D721Med (cell line): ENCODE measurements at places on chromosomes 16 and 17.
A peak's percentile ranks its signal among the peaks of the same experiment; 100 is the strongest.

DNA sequence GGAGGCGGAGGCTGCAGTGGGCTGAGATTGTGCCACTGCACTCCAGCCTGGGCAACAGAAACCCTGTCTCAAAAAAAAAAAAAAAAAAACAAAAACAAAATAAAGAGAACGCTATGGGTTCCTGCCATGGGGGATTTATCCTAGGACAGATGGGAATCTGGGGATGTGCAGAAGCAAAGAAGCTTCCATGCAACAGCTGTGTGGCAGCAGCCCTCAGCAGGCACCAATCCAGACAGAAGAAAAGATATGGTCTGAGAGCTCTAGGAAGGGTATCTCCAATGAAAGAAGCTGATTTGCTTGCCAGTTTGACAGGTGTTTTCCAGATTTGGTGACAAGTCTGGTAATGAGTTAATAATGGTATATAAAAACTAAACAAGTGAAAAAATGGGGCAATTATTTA is 11.6 kb downstream of the MYO19 start:
- DNase-seq, result no peak

GRCh38 chr17:49223517-49224197 is 6.9 kb downstream of the PHOSPHO1 start:
- DNase-seq, result no peak

GRCh38 chr17:7293159-7293558 is 1.3 kb downstream of the YBX2 start:
- DNase-seq, result peak; percentile 6

DNA sequence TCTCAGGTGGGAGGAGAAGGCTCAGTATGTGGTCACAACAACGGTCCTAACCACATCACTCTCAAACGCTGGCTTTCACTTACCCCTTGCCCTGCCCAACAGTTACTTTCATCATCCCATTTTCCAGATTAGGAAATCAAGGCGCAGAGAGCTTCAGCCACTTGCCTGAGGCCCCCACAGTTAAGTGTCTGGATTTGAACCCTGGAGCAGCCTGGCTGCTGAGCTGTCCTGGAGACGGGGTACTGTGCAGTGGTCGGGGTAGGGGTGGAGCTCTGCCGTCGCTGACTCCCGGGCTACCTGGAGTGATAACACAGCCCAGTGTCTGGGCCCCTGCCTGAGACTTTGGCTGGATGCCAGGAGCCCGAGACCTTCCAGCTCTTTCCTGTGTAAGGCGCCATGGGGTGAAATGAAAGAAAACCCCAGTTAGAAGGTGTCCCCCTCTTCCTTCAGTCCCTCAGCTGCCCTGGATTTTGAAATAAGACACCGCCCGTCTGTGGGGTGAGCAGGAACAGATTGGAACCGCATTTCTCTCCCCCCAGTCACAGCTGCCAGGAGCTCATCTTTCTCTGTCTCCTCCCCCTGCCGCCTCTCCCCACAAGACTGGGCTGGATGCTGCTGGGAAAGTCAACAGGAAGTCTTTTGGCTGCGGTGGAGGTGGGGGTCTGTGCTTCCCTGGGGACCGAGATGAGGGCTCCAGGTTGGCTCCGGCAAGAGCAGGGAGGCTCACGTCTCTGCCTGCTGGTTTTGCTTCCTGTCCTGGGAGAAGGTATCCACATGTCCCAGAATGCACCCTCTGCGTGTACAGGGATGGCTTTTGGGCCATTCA is 280.2 kb downstream of the SEC14L1 start:
- peak; percentile 76 for DNase-seq

DNA sequence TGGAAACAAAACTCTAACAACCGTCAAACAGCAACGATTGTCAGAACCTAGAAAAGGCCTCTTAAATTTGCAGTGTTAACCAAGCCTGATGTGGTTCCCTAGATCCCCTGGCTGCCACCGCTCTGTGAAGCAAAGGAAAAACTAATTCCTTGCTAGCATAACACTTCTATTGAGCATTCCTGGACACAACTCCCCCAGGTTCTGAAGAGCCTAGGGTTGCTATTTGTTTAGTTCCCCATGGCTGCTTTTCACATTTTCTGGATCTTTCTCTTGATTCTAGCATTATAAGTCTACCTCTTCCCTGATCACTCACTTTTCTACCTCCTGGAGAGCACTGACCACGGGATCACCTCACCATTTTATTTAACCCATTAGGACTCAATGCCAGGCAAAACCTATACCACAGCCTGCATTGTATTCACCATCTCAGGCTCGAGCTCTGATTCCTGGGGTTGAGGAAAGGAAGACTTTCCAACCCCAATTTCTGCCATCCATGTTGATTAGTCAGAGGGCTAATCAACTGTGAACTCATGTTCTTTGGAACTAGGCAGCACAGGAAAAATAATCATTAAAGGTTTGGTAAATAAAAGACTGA is 692 bp upstream of the KCNJ16 start:
- DNase-seq, result no peak

- DNase-seq, result no peak
These were observed 624.6 kb upstream of the EEF2KMT start for GRCh38 chr16:5722116-5722619.

GRCh38 chr16:12349936-12350850 is 373.7 kb downstream of the SNX29 start:
- DNase-seq, result no peak

DNA sequence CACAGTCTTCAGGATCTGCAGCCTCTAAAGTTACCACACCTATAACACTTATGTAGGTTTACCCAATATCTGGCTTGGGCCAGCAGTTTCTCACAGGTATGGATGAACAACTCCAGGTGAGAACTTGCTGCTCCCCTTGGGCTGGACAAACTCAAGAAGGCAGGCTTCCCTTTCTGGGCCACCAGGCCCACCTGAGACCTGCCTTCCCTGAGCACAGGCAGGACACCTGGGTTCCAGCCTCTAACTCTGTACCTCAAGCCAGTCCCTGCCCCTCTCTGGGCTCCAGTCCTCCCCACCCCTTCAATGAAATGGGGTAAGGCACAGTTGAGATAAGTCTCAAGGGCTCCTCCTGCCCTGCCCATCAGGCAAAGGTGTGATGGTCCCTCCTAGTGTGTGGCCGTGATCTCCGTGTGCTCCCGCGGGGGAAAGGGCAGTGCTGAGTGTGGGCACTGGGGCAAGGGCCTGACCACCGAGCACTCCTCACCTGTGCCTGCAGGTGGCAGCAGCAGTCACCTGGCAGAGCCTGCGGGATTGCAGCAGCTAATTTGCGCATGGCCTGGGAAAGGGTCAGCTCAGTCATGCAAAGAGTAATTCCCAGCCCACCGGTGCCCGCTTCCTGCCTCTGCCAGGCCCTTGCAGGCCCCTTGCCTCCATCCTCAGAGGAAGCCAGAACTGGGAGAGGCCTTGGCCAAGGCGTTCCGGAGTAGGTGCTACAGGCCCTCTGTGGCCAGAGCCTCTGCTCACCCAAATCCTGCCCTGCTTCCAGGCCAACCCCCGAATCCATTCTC is 28.2 kb upstream of the ADGRG1 start:
- no peak for DNase-seq

DNA sequence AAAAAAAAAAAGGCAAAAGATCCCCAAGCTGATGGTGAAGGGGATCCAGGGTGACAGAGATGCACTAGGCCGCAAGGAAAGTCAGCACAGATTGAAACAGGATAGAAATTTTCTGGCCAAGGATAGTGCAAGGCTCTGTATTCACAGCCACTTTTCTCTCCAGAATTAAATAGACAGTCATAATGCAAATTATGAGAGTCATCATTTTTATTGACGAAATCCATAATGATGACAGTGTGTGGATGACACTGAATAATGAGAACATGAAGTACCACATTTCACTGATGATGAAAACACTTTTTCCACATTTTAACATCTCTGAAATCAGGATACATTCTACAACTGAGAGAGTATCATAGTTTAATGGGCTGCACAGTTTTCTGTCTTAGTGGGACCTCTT is 72.5 kb downstream of the CDYL2 start:
- DNase-seq, result no peak

- DNase-seq, result no peak
These were observed 11.6 kb upstream of the RAI1 start for GRCh38 chr17:17669580-17670235.
